Colonic mucosa (tissue), 4 donors: ENCODE measurements at places on chromosomes 6 and 20. TPM values are rescaled to one million over a fixed set of nuclear protein-coding genes. Genes with fewer than 3 reads are reported as not detected.

DNA sequence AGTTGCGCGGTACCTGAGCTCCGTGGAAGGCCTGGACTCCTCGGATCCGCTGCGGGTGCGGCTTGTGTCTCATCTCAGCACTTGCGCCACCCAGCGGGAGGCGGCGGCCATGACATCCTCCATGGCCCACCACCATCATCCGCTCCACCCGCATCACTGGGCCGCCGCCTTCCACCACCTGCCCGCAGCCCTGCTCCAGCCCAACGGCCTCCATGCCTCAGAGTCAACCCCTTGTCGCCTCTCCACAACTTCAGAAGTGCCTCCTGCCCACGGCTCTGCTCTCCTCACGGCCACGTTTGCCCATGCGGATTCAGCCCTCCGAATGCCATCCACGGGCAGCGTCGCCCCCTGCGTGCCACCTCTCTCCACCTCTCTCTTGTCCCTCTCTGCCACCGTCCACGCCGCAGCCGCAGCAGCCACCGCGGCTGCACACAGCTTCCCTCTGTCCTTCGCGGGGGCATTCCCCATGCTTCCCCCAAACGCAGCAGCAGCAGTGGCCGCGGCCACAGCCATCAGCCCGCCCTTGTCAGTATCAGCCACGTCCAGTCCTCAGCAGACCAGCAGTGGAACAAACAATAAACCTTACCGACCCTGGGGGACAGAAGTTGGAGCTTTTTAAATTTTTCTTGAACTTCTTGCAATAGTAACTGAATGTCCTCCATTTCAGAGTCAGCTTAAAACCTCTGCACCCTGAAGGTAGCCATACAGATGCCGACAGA is 9.9 kb downstream of the HEY2 start:
- H3K36me3 ChIP-seq, result no peaks in the 10 kb centered on the region
- no peaks in the 10 kb centered on the region for H3K4me1 ChIP-seq
- no peak overlapping the region for H3K27ac ChIP-seq

CABLES2 gene
- 7.8 TPM for total RNA-seq

DNA sequence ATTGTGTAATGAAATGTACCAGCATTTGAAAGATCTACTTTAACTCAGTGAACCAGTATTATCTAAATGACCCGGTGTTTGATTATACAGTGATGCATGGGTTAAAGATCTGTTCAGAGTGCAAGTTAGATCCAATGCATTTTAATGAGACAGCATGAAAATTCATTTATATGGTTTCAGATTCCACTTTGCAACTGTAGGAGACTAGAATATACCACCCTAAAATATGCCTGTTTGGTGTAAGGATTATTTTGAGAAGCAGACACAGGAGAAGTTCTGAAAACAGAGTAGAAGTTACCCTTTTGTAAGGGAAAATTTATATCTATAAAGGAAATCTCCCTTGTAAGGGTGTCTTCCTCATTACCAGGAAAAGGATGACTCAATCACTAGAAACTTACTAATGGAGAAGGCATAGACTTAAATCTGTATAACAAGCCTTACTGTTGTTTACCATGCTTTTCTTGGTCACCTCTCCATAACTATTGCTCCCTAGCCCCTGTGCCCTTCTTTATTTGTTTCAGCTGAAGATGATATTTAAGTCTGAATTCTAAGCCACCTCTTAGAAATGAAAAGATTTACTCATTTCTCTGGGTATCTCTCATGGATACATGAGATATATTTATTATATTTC is 105.4 kb downstream of the NCOA3 start:
- no peak overlapping the region for H3K4me3 ChIP-seq
- H3K4me1 ChIP-seq, result no peaks in the 10 kb centered on the region
- no peaks in the 10 kb centered on the region for H3K27me3 ChIP-seq
- H3K36me3 ChIP-seq, result no peaks in the 10 kb centered on the region
- DNase-seq, result no peak

VGLL2 gene
- not detected for total RNA-seq

GRCh38 chr20:56360133-56360907 is 1.5 kb downstream of the FAM210B start:
- H3K36me3 ChIP-seq, result no peaks in the 10 kb centered on the region
- H3K27me3 ChIP-seq, result no peaks in the 10 kb centered on the region
- H3K4me1 ChIP-seq, result peaks cover 6% of the 10 kb centered on the region
- no peak for DNase-seq
- no peak overlapping the region for H3K27ac ChIP-seq

- no peaks in the 10 kb centered on the region for H3K36me3 ChIP-seq
- no peak for DNase-seq
- no peak overlapping the region for H3K4me3 ChIP-seq
- no peaks in the 10 kb centered on the region for H3K4me1 ChIP-seq
Measured at GRCh38 chr6:104754788-104755409, 104.8 kb downstream of the HACE1 start.

GRCh38 chr20:31674895-31675827 is 37.4 kb downstream of the COX4I2 start:
- H3K27ac ChIP-seq, result peak overlapping the region; percentile 66
- H3K27me3 ChIP-seq, result no peaks in the 10 kb centered on the region
- no peaks in the 10 kb centered on the region for H3K36me3 ChIP-seq
- H3K4me3 ChIP-seq, result no peak overlapping the region

DNA sequence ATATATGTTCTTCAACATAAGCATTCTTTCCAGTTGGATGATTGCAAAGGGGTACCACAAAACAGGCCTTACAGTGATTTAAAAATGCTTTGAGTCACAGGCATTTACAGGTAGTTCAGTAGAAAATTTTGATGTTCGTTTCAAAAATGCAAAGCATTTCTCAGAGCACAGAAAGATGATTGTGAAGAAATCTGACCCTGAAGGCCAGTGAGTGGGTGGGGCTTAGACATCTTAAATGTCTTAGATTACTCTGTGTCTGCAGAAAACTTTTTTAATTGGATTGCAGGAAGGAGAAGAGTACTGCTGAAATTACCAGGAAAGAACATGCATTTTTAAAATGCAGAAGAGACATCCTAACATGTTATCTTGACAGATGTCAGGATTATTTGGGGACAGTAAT is 268.3 kb downstream of the CDKAL1 start:
- H3K4me3 ChIP-seq, result no peak overlapping the region
- no peaks in the 10 kb centered on the region for H3K27me3 ChIP-seq
- no peaks in the 10 kb centered on the region for H3K36me3 ChIP-seq

DNA sequence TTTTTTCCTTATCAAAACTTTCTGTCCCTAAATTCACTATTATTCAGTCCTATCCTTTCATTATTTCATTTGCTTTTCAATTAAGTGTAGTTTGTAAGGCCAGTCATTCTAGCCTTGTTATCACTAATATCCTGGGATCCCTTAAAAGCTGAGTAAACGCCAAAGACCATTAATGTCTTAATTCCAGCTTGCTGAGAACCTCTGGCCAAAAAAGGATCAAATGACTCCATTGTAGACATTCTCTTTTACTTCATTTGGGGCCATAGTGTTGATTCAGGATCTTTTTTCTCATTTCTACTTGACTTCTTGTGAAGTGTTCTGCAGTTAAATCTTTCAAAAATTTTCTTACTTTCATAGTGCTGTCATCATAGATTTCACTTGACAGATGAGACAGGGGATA is 379.7 kb downstream of the LAMA2 start:
- H3K27ac ChIP-seq, result no peak overlapping the region
- no peak overlapping the region for H3K4me3 ChIP-seq
- DNase-seq, result no peak
- no peaks in the 10 kb centered on the region for H3K4me1 ChIP-seq
- H3K36me3 ChIP-seq, result no peaks in the 10 kb centered on the region

TBX18 gene
- total RNA-seq, result 0.25 TPM

- H3K36me3 ChIP-seq, result no peaks in the 10 kb centered on the region
- H3K27ac ChIP-seq, result peak overlapping the region; percentile 83
- no peaks in the 10 kb centered on the region for H3K27me3 ChIP-seq
- H3K4me3 ChIP-seq, result no peak overlapping the region
- DNase-seq, result no peak
- peaks cover 9% of the 10 kb centered on the region for H3K4me1 ChIP-seq
Measured at GRCh38 chr20:53856300-53857295, 213.8 kb downstream of the BCAS1 start.

GRCh38 chr20:62959101-62959971 is 6.8 kb downstream of the SLC17A9 start:
- H3K27ac ChIP-seq, result no peak overlapping the region
- no peaks in the 10 kb centered on the region for H3K27me3 ChIP-seq
- H3K36me3 ChIP-seq, result no peaks in the 10 kb centered on the region
- H3K4me3 ChIP-seq, result no peak overlapping the region
- H3K4me1 ChIP-seq, result peaks cover 9% of the 10 kb centered on the region
- DNase-seq, result no peak

GRCh38 chr6:150324044-150324443 is 44.8 kb upstream of the IYD start:
- no peak for DNase-seq
- H3K36me3 ChIP-seq, result no peaks in the 10 kb centered on the region
- no peaks in the 10 kb centered on the region for H3K27me3 ChIP-seq
- no peak overlapping the region for H3K27ac ChIP-seq
- H3K4me1 ChIP-seq, result no peaks in the 10 kb centered on the region

DNA sequence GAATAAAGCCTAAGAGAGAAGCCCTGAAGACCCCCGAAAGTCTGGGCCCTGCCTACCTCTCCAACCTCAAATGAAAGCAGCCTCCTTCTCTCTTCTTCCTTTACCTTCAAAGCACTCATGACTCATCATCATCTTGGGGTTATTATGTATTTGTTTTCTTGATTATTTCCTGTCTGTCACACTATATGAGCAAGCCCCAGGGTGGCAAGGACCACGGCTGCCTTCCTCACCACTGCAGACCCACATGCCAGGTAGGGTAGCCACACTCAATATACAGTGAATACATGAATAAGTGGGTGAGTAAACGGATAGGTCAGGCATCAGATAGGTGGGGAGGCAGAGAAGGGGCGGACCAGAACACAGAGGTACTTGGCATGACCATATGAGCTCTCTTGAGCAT is 8.8 kb downstream of the WFDC3 start:
- no peak for DNase-seq
- H3K4me1 ChIP-seq, result peaks cover 10% of the 10 kb centered on the region
- H3K27me3 ChIP-seq, result no peaks in the 10 kb centered on the region
- peak overlapping the region; percentile 81 for H3K27ac ChIP-seq
- H3K4me3 ChIP-seq, result no peak overlapping the region
- H3K36me3 ChIP-seq, result no peaks in the 10 kb centered on the region

GRCh38 chr20:34701405-34702085 is 2.6 kb upstream of the TP53INP2 start:
- no peaks in the 10 kb centered on the region for H3K27me3 ChIP-seq
- H3K4me1 ChIP-seq, result peaks cover 3% of the 10 kb centered on the region
- H3K4me3 ChIP-seq, result no peak overlapping the region
- H3K27ac ChIP-seq, result no peak overlapping the region
- DNase-seq, result no peak

- peak overlapping the region; percentile 5 for H3K4me3 ChIP-seq
- H3K27ac ChIP-seq, result peak overlapping the region; percentile 28
- peak; percentile 63 for DNase-seq
Measured at GRCh38 chr6:32255199-32256153, 31.6 kb upstream of the NOTCH4 start.

GRCh38 chr6:56263596-56264315 is 16.4 kb upstream of the COL21A1 start:
- no peaks in the 10 kb centered on the region for H3K27me3 ChIP-seq
- no peaks in the 10 kb centered on the region for H3K4me1 ChIP-seq
- H3K4me3 ChIP-seq, result no peak overlapping the region

DNA sequence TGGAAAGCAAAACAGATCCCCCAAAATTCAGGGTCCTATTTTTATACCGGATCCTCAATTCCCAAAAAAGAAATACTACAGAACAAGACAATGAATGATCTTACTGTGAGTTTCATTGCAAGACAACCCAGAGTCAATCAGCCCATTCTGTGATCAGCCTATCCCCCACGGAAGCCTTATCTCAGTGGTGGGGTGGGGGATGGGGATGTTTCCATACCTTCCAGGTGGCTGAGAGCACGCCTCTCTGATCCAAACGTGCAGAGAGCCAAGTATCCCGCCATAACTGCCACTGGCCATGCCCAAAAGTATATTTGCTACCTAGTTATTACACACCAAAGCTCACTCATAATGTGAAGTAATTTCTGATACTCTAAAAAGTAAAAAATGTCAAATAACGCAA is 15.1 kb downstream of the WFDC2 start:
- H3K27me3 ChIP-seq, result no peaks in the 10 kb centered on the region
- no peaks in the 10 kb centered on the region for H3K36me3 ChIP-seq
- H3K4me1 ChIP-seq, result no peaks in the 10 kb centered on the region
- H3K4me3 ChIP-seq, result no peak overlapping the region

DLK2 gene
- 0.19 TPM for total RNA-seq

- peaks cover 12% of the 10 kb centered on the region for H3K4me1 ChIP-seq
- H3K36me3 ChIP-seq, result no peaks in the 10 kb centered on the region
- H3K4me3 ChIP-seq, result peak overlapping the region; percentile 92
- peak; percentile 63 for DNase-seq
- H3K27ac ChIP-seq, result peak overlapping the region; percentile 99
Measured at GRCh38 chr6:7106752-7107577, 796 bp upstream of the RREB1 start.
